Activated naive CD4-positive, alpha-beta T cell treated with anti-CD3 and anti-CD28 coated beads for 36 hours (primary cell): ENCODE measurements at places on chromosomes 11 and 22. TPM values are rescaled to one million over a fixed set of nuclear protein-coding genes. Genes with fewer than 3 reads are reported as not detected.
A peak's percentile ranks its signal among the peaks of the same experiment; 100 is the strongest.

Gene SLC17A6
- not detected for total RNA-seq

Gene ARCN1
- 174 TPM for total RNA-seq

Gene ANO5
- not detected for total RNA-seq

- no peaks in the 10 kb centered on the region for H3K36me3 ChIP-seq
- DNase-seq, result no peak
- H3K4me1 ChIP-seq, result no peaks in the 10 kb centered on the region
- no peak overlapping the region for H3K27ac ChIP-seq
Measured at GRCh38 chr11:18737642-18738041, 11.7 kb upstream of the IGSF22 start.

DNA sequence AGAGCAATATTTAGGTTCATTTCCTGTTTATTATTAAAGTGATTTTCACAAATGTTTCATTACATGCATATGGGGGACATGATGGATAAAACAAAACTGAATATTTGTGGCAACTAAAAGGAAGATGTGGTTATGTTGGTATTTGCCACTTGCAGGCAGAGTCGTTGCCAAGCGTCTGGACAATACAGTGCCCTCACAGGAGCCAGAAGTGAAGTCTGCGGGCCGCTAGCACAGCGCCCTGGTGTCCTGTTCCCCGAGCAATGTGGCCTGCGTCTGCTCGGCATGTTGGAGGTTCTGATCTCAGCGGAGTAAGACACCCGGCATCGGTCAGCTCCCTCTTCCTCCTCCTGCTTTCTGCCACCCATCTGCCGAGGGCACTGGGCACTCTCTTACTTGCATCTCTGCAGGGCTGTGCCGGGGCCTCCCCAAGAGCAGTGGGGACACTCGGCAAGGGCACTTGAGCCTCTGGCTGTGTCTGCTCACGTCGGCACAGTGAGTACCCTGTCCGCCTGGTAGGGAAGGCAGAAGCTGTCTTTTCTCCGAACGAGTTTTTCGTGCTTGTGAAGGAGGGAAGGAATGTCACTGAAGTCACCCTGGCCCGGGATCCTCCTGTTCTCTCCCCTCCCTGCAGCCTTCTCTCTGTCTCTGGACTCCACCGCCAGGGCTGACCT is 10.5 kb upstream of the TTLL12 start:
- no peaks in the 10 kb centered on the region for H3K36me3 ChIP-seq
- no peaks in the 10 kb centered on the region for H3K4me1 ChIP-seq
- H3K27ac ChIP-seq, result no peak overlapping the region
- no peak for DNase-seq
- no peak overlapping the region for H3K4me3 ChIP-seq

- H3K4me1 ChIP-seq, result no peaks in the 10 kb centered on the region
- no peak for DNase-seq
- no peak overlapping the region for H3K4me3 ChIP-seq
- H3K36me3 ChIP-seq, result no peaks in the 10 kb centered on the region
Measured at GRCh38 chr11:134398079-134398444, 14.0 kb downstream of the B3GAT1 start.

DNA sequence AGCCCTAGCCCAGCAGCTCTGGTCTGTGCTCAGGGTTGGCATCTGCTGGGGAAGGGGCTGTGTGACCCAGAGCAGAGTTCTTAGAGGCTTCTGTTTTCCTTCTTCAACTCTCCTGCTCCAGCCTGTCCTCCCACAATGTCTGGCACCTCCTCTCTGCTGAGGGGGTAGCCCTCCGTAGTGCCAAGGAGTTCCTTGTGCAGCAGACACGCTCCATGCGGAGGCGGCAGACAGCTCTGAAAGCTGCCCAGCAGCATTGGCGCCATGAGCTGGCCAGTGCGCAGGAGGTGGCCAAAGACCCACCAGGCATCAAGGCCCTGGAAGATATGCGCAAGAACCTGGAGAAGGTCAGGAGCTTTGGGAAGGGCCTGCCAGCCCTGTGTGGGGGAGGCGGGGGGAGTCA is 69.3 kb downstream of the CEP164 start:
- peaks cover 58% of the 10 kb centered on the region for H3K36me3 ChIP-seq
- no peaks in the 10 kb centered on the region for H3K27me3 ChIP-seq
- no peak for DNase-seq
- H3K4me1 ChIP-seq, result peaks cover 4% of the 10 kb centered on the region

GRCh38 chr11:110972640-110973039 is 260.4 kb upstream of the ARHGAP20 start:
- no peaks in the 10 kb centered on the region for H3K27me3 ChIP-seq
- H3K27ac ChIP-seq, result no peak overlapping the region
- no peaks in the 10 kb centered on the region for H3K36me3 ChIP-seq
- H3K4me3 ChIP-seq, result no peak overlapping the region

- no peaks in the 10 kb centered on the region for H3K4me1 ChIP-seq
- DNase-seq, result no peak
- no peaks in the 10 kb centered on the region for H3K36me3 ChIP-seq
Measured at GRCh38 chr11:28836285-28837081, 728.3 kb downstream of the METTL15 start.

- no peak overlapping the region for H3K27ac ChIP-seq
- no peak overlapping the region for H3K4me3 ChIP-seq
- no peaks in the 10 kb centered on the region for H3K4me1 ChIP-seq
Measured at GRCh38 chr22:48152916-48153315, 1390.5 kb downstream of the TBC1D22A start.

DNA sequence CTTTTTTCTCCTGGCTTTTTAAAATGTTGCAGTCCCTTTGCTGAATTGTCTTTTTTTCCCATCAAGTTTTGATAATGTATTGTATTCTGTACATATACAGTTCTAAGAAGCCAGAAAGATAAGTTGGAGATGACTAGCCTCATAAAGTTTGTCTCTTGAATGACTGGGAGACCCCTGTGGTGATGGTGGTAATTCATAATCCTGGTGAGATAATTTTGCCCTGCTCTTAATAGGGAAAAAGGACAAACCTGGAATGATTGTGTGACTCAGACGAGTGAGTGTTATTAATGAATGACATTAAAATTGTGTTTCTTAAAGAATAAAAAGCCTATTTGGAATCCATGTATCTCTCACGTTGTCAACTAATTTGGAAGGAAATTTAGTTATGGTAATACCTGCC is 1.2 kb downstream of the HIKESHI start:
- H3K36me3 ChIP-seq, result peaks cover 17% of the 10 kb centered on the region
- peak overlapping the region; percentile 99 for H3K4me3 ChIP-seq
- peaks cover 26% of the 10 kb centered on the region for H3K4me1 ChIP-seq
- no peak for DNase-seq
- H3K27me3 ChIP-seq, result no peaks in the 10 kb centered on the region

DNA sequence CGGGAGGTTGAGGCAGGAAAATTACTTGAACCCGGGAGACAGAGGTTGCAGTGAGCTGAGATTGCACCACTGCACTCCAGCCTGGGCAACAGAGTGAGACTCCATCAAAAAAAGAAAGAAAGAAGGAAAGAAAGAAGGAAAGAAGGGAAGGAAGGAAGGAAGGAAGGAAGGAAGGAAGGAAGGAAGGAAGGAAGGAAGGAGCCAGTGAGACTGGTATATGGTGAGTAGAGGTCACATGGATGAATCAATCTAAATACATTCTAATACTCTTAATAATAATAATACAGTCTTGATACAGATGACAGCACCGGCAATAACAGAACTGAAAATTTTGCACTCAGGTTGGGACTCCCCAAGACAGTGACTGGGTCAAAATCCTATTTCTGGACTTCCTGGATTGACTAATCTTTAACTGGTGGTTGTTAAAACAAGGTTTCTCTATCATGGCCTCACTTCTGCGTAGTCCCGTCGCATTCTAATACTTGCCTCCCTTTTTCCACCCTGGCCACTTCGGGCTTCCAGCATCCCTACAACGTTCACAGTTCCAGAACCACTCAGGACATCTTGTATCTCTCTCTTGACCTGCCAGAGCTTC is 53.5 kb upstream of the EIF3M start:
- H3K4me1 ChIP-seq, result no peaks in the 10 kb centered on the region
- no peak overlapping the region for H3K4me3 ChIP-seq
- no peak overlapping the region for H3K27ac ChIP-seq
- no peak for DNase-seq
- H3K36me3 ChIP-seq, result no peaks in the 10 kb centered on the region
- H3K27me3 ChIP-seq, result no peaks in the 10 kb centered on the region

DNA sequence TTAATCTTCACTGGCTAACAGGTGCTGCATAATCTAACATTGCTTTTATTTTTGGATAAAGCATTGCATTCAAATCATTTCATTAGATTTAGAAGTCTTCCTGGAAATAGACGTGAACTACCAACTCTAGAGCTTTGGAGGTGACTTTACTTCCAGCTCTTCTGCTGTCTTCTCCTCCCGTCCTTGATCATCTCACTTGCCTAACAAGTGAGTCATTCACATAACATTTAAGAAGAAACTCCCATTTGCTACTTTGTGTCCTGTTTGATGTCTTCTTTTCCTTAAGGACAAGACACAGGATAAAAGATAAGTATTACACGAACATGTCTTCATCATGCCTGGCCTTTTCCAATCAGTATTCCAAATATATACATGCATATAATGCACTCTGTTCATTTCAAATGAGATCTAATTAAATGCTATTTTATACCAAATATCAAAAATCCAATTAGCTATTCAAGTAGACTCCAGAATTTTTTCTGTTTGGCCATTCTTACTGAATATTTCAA is 88.3 kb downstream of the BDNF start:
- no peaks in the 10 kb centered on the region for H3K4me1 ChIP-seq
- H3K27me3 ChIP-seq, result no peaks in the 10 kb centered on the region
- no peak overlapping the region for H3K4me3 ChIP-seq
- DNase-seq, result no peak
- H3K27ac ChIP-seq, result no peak overlapping the region

DNA sequence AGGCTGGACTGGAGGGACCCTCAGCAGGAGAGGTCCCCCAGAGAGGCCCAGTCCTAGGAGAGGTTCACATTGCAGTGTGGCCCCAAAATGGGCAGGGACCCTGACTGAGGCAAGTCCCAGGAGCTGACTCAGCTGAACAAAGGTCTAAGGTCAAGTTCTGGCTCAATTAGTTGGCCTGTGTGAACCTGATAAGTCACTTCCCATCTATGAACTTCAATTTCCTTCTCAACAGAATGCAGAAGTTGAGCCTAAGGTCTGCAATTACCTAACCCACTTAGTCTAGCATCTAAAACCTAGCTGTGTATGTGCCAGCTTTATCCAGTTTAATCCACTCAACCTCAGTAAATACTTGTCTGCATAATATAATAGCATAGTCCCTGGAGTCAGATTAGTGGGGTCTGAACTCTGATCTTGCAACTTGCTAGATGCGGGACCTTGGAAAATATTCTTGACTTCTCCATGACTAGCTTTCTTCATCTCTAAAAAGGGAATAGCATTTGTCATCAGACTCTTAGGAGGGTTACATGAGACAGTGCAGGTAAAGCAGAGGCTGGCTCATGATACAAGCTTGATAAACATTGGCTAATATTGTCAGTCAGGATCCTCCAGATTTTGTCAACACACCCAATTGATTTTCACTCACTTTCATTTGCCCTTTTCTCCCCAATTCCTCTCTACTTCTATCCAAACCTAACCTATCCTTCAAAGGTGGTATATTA is 465.5 kb downstream of the INSC start:
- no peaks in the 10 kb centered on the region for H3K27me3 ChIP-seq
- H3K27ac ChIP-seq, result no peak overlapping the region
- no peak for DNase-seq
- no peak overlapping the region for H3K4me3 ChIP-seq
- H3K36me3 ChIP-seq, result no peaks in the 10 kb centered on the region

DNA sequence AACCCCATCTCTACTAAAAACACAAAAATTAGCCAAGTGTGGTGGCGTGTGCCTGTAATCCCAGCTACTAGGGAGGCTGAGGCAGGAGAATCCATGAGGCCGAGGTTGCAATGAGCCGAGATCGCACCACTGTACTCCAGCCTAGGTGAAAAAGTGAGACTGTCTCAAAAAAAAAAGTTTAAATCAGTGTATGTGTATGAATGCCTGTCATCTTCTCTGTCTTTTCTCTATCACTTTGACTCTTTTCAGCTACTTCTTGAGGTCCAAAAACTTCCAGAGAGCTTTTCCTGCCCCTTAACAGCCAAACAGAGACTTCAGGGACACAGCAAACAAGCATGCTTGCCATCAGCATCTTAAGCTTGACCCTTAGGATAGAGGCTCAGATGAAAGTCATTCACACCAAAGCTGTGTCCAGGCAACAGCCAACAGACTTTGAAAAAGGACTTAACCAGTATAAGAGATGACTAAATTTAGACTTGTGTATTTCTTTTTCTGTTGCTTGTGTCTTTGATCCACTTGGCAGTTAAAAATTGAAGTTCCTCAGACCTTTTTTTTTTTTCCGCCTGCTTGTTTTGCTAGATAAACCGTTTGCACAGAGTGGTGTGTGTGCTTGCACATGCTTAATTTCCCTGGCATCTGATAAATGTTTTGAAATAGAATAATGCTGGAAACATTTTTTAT is 151.9 kb downstream of the DBX1 start:
- no peak overlapping the region for H3K27ac ChIP-seq
- H3K4me3 ChIP-seq, result no peak overlapping the region
- no peaks in the 10 kb centered on the region for H3K4me1 ChIP-seq
- no peak for DNase-seq
- no peaks in the 10 kb centered on the region for H3K36me3 ChIP-seq

DNA sequence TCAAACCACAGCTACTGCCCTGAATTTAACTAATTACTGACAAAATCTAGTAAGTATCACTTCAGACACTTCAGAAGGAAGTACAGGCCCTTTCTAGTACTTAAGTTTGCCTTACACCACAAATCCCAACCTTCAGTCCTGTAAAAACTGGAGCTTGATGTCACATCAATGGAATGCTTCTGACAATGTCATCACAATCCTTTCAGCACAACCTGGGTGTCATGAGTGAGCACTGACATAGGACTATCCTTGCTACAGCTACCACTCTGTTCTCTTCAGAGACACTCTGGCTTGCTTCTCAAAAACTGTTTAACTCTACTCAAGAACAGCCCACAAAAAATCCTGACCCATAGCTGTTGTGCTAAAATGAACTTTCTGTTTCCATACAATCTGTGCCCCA is 108.2 kb downstream of the RRM1 start:
- no peak for DNase-seq
- H3K27ac ChIP-seq, result no peak overlapping the region
- peaks cover 5% of the 10 kb centered on the region for H3K27me3 ChIP-seq

GRCh38 chr11:45654231-45655011 is 11.0 kb downstream of the CHST1 start:
- H3K36me3 ChIP-seq, result no peaks in the 10 kb centered on the region
- DNase-seq, result no peak
- no peak overlapping the region for H3K27ac ChIP-seq
- peaks cover 3% of the 10 kb centered on the region for H3K4me1 ChIP-seq
- H3K4me3 ChIP-seq, result no peak overlapping the region
- peaks cover 12% of the 10 kb centered on the region for H3K27me3 ChIP-seq
